NCI-H446 treated with DMSO at 0.1 percent for 48 hours (cell line): ENCODE measurements at places on chromosomes 6 and 20.

DNA sequence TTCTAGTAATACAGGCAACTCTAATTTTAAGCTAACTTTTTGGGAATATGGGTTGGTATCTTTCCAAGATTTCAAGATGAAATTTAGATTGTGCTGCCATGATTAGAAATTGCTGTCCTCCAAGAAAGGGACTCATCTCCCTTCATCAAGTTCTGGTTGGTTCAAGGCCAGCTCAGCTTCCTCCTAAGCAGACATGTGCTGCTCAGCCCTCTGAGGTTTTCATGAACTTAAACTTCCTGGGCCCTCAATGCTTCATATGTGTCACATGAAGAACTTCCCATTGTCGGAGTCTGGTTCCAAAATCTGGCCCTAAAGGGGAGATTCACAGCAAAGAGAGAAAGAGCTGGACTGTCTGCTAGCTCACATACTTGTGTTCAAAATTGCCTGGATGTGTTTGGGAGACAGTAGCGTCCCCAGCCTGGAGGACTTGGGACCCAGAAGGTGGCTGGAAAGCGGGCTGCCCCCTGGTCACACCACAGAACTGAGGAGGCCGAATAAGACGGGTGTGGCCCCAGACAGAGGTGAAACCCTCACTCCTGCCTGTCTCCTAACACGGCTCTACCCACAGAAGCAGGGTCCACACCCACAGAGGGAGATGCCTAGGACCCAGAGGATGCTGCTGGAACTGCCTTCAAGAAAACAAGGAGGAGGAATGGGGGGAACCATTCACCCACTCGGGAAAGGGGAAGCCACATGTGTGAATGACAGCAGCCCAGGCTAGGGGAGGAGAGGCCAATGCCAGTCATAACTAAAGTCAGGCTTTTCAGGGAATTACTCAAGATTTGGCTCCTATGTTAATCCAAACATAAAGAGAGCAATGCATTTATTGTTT lies 54.3 kb upstream of the GPR31 start:
- no peak for DNase-seq

- DNase-seq: no peak
Observed at GRCh38 chr6:124535746-124536145, 426.5 kb upstream of the RNF217 start.

DNA sequence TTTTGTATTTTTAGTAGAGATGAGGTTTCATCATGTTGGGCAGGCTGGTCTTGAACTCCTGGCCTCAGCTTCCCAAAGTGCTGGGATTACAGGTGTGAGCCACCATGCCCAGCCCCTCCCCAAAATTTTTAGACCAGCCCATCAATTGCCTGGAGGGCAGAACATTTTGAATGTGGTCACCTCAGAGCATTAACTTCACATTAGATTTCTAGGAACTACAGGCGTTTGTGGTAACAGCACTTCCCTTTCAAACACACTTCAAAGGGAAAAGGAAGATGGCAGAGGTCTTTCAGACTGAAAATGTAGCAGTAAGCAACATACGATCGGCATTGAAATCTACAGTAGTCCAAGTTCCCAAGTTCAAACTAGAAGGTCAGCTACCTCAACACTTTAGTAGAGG lies 12.3 kb upstream of the SLA2 start:
- no peak for DNase-seq

- no peak for DNase-seq
Observed at GRCh38 chr6:148805777-148806176, 58.9 kb downstream of the UST start.

GRCh38 chr6:2205396-2205795 lies 40.0 kb downstream of the GMDS start:
- no peak for DNase-seq

DNA sequence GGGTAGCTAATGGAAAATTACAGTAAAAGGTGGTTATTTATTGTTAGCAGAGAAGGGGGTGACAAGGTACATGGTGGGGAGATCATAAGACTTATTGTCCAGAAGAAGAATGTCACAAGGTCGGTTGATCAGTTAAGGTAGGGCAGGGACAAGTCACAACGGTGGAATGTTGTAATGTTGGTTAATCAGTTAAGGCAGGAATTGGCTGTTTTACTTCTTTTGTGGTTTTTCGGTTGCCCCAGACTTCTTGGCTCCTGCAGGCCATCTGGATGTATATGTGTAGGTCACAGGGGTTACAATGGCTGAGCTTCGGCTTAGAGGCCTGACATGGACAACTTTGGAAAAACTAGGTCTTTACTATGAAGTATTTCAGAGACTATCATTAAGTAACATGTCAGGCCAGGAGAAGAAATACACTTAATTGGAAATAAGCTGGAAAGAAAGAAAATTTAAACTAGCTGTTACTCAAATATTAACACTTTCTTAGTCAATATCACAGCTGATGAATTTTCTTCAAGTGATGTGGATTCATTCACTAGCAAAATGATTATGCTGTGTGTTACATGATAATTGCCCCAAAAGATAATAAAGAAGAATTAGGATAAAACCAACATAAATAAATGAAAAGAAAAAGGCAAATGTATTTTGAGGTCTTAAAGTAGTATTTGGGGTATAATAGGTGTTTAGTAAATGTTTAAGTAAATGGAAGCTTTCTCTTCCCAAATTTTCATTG lies 4.4 kb downstream of the AIG1 start:
- DNase-seq: no peak

GRCh38 chr20:10476319-10476724 lies 41.2 kb downstream of the SLX4IP start:
- DNase-seq: no peak

GRCh38 chr6:163565140-163565539 lies 150.6 kb downstream of the QKI start:
- DNase-seq: no peak

- DNase-seq: no peak
Observed at GRCh38 chr6:15386756-15387112, 140.9 kb downstream of the JARID2 start.

DNA sequence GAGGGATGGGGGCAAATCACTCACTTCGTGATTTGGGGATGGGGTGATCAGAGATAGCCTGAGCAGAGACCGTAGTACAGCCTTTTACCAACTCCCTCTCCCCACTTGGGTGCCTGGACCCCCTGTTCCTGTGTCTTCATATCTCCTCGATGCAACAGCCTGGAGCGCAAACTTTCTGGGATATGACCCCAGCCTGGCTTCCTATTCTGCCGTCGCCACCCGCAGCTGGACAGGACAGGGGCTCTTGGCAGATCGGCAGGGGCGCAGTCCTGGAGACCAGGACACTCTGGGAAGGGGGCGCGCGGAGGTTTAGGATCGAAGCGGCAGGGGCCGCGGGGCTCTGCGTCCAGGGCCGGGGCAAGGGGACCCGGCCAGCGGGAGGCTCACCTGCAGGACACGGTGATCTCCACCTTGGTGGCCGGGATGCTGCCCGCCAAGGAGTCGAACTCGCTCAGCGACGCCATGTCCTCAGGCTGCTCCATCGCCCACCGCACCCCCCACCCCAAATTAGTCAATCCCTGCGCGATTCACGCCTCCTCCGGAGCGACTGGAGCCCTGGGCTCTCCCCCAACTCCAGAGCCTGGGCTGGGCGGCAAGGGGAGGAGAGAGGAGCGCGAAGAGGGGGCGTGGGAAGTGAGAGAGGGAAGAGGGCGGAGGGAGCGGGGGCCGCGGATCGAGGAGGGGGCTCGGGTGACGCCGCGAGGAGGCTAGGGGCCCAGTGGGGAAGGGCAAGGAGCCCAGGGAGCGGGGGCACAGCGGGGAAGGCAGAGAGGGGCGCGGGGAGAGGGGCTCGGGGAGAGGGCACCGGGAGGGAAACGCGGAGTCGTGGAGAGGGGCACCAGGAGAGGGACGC lies at the start of gene CPNE5:
Gene CPNE5 (minus strand): TSS at position 549 of the 853 bp plus-strand sequence. CDS start 67 bp downstream, at position 482.
- DNase-seq: no peak

DNA sequence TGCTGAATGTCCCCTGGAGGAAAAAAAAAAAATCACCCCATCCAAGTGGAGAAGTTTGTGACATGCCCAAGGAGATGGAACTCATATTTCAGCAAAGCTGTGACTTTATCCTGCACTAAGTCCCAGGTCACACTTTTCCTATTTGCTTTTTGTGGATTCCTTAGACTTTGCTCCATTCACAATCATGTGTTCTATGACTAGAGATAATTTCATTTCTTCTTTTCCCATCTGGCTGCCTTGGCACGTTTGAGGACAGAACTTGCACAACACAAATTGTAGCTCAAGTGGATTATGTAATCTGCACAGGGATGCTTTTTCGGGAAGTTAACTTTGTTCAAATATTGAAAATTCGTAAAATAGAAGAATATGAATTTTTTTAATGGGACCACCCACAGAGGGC lies 100.7 kb upstream of the PTPN1 start:
- DNase-seq: no peak

- DNase-seq: no peak
Observed at GRCh38 chr6:135063926-135064325, 9.3 kb upstream of the HBS1L start.

GRCh38 chr6:36120979-36121786 lies 9.1 kb upstream of the MAPK13 start:
- DNase-seq: no peak

GRCh38 chr20:19960745-19961144 lies 56.4 kb upstream of the NAA20 start:
- DNase-seq: no peak

- no peak for DNase-seq
Observed at GRCh38 chr20:2919518-2920245, 46.4 kb downstream of the PTPRA start.

GRCh38 chr6:32109114-32109764 lies at the start of gene TNXB:
TSS of gene TNXB (minus strand) at chr6:32109338. CDS start at chr6:32098198, 11,140 bp downstream.
- no peak for DNase-seq

- no peak for DNase-seq
Observed at GRCh38 chr6:111342913-111343312, 140.1 kb downstream of the REV3L start.

DNA sequence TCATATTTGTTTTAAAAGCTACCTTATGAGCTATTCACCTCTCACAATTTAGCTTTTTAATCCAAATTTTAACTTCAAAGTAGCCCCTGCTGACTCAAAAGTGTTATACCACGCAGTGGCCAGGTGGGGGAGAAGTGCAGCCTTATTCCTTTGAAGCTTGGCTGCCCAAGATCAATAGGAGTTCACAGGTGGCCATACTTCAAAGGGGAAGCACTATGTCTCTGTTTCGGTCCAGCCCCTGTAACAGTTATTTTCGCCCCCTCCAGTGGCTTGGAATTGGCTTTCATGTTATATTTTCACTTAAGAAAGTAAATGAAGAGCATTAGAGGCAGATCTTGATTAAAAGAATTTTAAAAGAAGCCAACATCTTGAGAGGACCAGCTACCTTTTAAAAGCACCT lies 608.4 kb downstream of the EPHA7 start:
- DNase-seq: peak; percentile 45

DNA sequence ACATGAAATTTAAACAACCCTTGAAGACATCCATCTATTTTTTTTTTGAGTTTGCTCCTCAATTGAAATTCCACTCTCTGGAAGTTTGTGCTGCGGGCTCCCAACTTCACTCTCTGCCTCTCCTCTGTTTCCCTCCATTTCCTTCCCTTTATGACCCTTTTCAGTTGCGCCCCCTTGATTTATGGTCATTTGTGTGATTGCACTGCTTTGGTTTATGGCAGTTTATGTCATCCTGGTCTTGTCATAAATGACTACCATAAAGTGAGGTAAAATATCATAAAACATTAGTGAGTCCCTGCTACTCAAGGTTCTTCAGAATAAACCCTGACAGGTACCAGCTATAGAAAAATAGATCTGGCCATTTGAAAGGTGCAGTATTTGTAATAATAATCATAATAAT lies 348.3 kb upstream of the ZFP64 start:
- DNase-seq: no peak

- no peak for DNase-seq
Observed at GRCh38 chr20:22630701-22631100, 46.3 kb upstream of the FOXA2 start.

DNA sequence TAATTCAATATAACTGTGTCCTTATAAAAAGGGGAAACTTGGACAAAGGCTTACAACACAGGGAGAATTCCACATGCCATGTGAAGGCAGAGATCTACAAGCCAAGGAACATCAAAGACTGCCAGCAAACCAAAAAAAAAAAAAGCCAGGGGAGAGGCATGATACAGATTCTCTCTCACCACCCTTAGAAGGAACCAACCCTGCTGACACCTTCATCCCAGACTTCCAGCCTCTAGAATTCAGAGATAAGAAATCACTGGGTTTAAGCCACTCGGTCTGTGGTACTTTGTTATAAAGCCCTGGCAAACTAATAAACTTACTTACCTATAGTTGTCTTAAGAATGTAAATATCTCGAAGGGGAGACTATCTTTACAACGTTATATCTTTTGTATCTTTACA lies 4.4 kb downstream of the SERINC3 start:
- DNase-seq: no peak

DNA sequence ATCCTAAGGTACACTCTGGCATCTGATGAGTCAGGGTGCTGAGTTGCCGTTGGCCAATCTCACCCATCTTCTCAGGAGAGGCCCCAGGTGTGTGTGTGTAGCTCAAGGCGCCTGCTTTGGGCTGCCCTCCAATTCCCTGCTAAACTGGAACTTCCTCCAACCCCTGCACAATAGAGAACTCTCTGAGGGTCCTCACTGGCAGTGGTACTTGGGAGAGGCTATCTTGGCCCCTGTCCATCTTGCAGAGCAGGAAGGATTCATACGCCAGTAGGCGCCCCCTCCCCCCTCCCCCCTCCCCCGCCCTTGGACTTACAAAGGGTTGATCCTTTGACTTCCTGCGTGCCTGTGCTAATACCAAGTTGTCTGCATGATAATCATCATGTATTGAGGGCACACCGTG lies 173.6 kb downstream of the SASH1 start:
- no peak for DNase-seq

DNA sequence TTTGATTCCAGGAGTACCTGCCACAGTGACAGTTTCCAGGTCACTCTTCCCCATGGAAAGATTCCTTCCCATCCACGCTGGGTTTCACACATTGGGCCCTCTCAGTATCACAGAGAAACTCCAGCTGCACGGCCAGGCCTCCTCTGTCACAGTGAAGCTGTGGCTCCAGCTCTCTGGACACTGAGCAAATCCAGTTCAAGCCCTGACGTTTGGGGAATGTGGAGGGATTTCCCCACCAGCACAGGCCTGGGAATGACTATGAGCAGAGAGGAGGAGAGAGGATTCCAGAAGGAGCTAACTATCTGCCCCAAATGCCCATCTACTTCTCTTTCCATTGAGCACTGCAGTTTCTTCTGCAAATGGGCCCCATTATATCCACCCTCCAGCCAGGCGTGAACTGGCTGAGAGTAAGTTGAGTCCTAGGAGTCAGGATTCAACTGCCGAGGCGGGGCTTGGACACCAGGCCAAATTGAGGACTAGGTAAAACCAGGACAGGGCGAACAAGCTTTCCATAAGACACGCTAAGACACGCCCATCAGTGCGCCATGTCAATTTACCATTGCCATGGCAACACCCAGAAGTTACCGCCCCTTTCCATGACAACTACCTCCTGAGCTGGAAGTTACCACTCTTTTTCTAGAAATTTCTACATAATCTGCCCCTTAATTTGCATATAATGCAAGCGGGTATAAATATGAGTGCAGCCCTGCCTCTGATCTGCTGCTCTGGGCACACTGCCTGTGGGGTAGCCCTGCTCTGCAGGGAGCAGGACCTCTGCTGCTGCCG lies 9.2 kb upstream of the BNIP5 start:
- DNase-seq: no peak

DNA sequence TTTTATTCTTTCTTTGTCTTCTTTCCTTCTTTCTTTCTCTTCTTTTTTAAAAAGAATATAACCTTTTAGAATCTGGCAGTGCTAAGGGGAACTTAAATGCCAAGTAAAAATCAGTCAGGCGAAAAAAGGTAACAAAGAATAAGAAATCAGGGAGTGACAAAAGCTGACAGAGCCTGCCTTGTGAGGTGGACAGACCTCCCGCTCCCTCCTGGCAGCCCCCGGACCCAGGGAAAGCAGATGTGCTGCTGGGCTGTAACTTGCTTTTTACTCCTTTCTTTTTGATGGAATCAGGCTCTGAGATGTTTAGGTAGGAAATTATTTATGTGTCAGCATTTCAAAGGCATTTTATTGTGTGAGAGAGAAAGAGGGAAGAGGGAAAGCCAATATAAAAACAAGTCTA lies 95.5 kb upstream of the TRAF3IP2 start:
- no peak for DNase-seq
